ENCODE measurements at places on chromosomes 2 and 18.
A peak's percentile ranks its signal among the peaks of the same experiment; 100 is the strongest.

DNA sequence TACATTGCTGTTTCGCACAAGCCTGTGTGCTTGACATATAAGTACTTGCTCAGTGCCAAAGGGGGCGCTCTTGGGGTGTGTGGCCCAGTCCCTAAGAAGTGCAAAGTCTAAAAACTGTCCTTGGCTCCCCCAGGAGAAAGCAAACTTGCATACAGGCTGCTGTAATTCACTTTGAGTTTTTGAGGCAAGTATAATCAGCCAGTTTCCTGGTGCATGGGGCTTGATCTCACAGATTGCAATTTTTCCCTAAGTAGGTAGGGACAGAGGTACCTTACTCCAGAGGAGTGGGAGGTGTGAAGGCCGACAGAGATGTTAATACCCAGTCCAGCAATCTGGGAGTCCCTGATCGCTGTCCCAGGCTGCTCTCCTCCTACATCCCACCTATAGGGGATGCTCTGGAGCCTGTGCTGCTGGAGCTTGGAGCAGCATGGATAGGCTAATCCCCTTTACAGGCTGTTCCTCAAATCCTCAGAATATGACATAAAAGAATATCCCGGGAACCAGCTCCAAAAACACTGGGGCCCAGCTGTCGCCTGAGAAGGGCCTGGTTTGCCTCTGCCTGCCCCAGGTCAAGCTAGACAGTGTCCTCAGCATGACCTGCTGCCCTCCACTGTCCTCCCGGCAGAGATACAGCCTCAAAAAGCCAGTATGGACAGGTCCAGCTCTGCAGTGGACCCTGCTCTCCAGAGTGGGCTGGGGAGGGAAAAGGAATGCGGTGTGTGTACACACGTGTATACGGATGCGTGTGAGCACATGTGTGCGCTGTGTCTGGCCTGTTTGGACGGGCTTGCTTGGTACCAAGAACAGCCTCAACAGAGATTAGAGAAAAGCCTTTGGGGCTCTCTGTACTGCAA, 136.5 kb upstream of the HAAO start:
- DNase-seq, result no peak

DNA sequence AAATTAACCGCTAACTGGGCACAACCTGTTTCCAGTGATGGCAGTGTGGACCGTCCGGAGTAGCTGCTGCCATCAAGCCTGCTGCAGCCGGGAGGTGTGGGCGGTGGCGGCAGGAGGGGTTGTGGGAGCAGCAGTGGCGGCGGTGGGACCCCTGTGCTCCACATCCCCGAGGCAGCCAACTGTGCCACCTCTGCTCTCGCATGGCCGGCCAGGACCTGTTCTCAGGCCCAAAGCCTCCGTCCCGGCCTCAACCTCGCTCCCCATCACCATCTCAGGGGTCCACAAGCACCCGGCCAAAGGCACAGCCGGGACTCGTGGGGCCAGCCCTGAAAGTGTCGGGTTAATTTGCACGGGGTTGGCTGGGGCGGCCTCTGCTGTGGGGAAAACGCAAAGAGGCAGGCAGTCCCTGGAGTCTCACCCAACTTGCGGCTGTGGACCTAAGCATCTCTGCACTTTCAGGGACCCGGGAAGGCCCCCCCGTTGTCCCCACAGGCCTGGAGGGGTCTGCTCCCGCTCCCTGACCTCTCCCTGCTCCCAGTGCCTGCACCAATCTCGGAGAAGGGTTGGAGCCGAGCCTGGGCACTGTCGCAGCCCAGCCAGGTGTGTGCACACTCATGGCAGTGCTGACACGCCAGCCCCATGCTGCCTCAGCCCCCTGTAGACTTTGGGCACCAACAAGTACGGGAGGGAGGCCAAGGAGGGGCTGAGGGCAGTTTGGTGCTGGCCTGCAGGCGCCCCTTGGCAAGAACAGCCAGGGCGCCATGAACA, 44.4 kb upstream of the PEX13 start:
- no peak for DNase-seq

DNA sequence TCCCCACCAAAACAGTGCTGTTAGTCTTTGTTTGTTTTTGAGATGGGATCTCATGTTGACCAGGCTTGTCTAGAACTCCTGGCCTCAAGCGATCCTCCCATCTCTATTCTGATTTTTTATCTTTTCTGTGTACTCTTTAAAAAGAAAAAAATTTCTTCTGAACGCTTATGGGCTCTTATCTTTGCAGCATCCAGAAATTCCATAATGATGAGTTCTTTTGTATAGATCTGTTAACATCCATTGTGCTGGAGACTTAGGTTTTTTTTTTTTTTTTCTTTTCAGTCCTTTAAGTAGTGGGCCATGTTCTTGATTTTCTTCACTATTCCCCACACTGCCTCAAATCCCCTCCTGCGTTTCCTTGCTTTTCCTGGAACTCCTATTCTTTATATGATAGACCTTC, 31.0 kb downstream of the RBBP8 start:
- DNase-seq, result no peak

GRCh38 chr2:68216454-68217310, 35.6 kb downstream of the PPP3R1 start:
- DNase-seq, result no peak

- DNase-seq, result no peak
Observed at GRCh38 chr2:101745711-101746694, 48.5 kb downstream of the MAP4K4 start.

GRCh38 chr18:63342206-63342605, 22.6 kb upstream of the BCL2 start:
- DNase-seq, result peak; percentile 17

DNA sequence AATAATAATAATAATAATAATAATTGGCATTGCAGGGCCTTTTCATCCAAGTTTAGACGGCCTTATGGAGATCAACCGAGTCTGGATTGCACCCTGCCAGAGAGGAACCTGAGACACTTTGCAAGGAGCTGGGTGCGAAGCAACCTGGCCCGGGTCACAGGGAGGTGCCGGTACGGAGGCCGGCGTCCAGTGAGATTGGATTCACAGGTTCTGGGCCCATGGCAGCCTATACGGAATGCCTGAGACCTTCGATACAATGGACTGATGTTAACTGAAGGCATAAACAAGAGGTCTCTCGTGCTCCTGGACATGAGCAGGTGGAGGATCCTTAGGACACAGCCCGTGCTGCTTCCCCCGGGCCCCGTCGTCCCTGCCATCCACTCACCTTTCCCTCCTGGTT, 416.5 kb upstream of the SALL3 start:
- no peak for DNase-seq

DNA sequence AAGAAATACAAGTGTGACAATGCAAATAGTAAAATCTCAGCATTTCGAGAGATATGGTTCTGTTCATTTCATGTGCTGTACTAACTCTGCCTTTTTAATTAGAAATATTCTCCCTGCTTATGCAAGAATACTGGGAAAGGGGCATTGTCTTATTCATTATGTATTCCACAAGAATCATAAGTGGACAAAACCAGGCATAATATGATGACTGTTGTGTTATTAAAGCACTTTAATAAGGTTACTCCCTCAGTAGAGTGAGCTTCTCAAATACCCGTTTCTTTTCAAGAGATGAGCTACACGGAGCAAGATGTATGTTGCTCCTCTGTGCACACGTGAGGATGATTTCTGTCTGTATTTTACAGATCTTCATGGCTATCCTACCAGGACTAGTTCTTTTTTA, 638.7 kb upstream of the FANCL start:
- DNase-seq, result no peak

- DNase-seq, result no peak
Observed at GRCh38 chr2:120176526-120176925, 46.7 kb downstream of the TMEM185B start.

DNA sequence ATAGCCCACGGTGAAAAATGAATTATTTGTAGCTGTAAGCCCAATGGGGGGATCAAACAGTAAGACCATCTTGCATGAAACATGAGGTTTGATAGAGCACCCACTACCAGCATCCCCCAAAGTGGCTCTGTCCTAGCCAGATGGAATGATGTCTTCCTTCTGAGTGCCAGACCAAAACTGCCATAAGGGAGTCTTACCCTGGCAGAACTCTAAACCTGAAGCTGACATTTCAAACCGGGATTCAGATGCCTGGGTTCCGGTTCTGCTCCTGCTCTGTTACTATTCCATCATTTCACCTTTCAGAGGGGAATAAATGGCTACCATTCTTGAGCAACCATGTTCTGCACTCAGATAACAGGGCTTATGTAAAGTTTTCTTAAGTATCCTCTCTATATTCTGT, 67.4 kb downstream of the MYO3B start:
- DNase-seq, result no peak

GRCh38 chr18:35190948-35191697, 49.7 kb upstream of the ZNF397 start:
- DNase-seq, result no peak

DNA sequence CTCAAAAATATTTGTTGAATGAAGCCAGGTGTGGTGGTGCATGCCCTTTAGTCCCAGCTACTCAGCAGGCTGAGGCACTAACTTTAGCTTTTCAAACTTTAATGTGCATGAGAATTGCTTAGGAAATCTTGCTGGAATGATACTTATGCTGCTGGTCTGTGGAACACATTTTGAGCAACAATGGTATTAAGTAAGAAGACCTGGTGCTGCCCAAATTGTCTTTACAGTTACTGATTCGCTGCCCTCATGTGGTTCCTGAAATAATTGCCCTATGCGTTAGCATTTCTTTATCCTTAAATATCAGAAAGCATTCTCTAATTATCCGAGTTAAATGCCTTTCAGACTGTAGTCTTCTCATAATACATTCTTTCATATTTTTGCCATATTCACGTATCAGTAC, 76.0 kb upstream of the SESTD1 start:
- DNase-seq, result no peak

DNA sequence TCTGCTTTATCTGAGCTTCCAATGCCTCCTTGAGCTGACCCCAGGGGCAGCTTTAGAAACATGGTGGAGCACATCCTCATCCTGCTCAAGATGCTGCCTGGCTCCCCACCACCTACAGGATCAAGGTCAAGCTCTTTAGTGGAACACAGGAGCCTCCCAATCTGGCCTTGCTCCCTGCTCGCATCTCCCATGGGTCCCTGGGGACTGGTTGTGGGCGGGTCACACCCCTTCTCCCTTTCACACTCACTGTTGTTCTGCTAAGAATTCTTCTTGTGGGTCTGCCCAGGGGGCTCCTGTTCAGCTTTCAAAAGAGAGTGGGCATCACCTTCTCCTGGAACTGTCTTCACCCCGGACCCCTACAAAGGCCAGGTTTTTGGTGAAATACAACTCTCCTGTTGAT, 8.4 kb upstream of the NT5DC4 start:
- no peak for DNase-seq

DNA sequence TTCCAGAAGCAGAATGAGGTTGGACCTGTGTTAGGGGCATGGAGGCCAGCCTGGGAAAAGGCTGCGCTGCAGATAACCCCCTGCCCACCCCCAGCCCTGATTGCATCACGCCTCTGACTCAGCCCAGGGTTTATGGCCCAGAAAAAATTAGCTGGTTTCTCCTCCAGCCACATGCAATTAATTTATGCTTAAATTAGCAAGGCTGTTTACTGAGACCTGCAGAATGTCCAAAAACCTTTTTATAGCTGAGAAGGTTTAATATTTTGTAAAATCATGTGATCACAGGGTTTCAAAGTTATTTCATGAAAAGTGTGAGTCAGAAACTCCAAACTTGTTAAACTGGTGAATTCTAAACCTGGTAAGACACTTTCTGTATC, 123.1 kb upstream of the HDAC4 start:
- no peak for DNase-seq

- DNase-seq, result no peak
Observed at GRCh38 chr18:11215216-11215615, 65.8 kb upstream of the PIEZO2 start.

All from CD4-positive, alpha-beta T cell treated with Interleukin-6 at 100 ng/mL for 8 hours (primary cell).